ENCODE measurements at places on chromosomes 3 and 15.

DNA sequence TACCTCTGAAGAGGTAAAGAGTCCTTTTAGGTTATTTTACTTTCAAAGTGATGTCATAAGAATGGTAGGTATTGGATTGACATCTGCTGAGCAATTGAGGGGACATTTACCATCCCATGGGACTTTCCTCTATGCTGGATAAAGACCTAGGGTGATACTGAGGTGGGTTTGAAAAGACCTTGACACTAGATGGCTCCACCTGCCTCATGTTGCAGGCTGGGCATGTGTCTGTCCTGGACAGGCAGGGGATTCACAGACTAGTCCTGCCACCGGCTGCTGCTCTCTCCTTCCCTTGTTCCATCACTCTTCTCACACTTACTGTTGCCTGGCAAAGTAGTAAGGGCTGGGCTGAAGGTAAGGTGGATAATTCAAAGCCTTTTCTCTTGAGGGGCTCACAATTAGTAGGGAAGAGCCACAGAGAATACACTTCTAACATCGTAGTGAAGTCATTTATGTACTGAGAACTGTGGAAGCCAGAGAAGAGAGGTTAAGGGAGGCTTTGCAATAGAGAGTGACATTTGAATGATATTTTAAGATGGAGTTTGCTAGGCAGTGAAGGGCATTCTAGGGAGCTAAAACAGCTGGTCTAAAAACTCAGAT is 27.7 kb downstream of the TRAK1 start:
- peaks cover 82% of the 10 kb centered on the region for H3K4me1 ChIP-seq
- DNase-seq = no peak
- no peak overlapping the region for H3K4me3 ChIP-seq
- H3K27me3 ChIP-seq = no peaks in the 10 kb centered on the region
- H3K36me3 ChIP-seq = no peaks in the 10 kb centered on the region
- peak overlapping the region; percentile 31 for H3K27ac ChIP-seq

DNA sequence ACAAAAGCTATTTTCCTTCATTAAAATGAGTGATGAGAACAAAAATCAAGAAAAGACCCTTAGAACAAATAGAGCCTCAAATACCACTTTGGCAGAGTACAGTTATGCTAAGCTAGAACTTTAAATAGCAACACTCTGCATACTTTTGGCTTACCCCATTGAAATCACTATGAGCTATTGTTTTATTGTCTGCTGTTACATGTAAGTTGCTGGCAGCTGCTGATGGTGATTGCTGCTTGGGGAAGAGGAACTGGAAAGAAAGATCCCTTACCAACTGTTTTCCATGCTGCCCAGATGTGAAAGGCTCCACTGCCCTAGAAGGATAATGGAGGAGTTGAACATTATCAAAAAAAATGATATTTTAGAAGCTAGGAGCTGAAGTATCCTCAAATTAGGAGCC is 135.4 kb downstream of the SYNPR start:
- no peak overlapping the region for H3K27ac ChIP-seq
- H3K4me3 ChIP-seq = no peak overlapping the region
- no peak for DNase-seq
- H3K36me3 ChIP-seq = no peaks in the 10 kb centered on the region
- H3K27me3 ChIP-seq = no peaks in the 10 kb centered on the region
- no peaks in the 10 kb centered on the region for H3K4me1 ChIP-seq

DNA sequence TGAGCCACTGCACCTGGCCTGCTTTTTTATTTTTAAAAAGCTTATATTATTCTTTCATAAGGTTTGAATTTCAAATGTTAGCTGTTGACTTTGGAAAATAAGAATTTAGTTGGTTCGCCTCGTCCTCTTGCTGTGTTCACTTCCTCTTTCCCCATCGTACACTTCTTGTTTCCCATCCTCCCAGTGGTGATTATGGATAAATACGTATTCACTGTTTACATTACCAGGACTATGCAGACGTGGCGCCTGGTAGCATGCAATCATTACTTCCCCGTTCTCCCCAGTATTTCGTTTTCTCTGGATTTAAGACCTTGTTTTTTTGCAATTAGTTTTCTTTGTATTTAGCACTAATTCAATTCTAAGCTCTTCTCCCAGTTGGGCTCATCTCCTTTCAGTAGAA is 70.1 kb downstream of the LMLN start:
- peaks cover 17% of the 10 kb centered on the region for H3K36me3 ChIP-seq
- no peak overlapping the region for H3K4me3 ChIP-seq
- H3K27ac ChIP-seq = no peak overlapping the region
- H3K27me3 ChIP-seq = no peaks in the 10 kb centered on the region
- no peaks in the 10 kb centered on the region for H3K4me1 ChIP-seq

DNA sequence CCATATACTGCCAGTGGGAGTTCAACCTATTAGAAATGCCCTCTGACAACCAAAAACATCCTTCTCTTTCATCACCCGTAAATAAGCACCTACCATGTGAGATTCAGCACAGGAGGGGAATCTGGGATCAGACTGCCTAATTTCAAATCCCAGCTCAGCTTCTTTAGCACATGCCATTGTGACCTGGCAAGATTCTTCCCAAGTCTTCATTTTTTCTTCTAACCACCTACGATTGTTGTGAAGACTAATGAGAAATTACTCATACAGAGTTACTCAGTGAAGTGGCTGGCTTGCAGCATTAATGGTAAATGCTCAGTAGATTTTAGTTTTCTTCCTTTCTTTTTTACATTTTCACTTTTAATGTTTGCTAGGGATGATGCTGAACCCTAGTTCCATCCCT is 176.7 kb downstream of the PDZRN3 start:
- no peak overlapping the region for H3K4me3 ChIP-seq
- DNase-seq = no peak
- no peaks in the 10 kb centered on the region for H3K27me3 ChIP-seq
- peaks cover 88% of the 10 kb centered on the region for H3K4me1 ChIP-seq
- no peaks in the 10 kb centered on the region for H3K36me3 ChIP-seq

DNA sequence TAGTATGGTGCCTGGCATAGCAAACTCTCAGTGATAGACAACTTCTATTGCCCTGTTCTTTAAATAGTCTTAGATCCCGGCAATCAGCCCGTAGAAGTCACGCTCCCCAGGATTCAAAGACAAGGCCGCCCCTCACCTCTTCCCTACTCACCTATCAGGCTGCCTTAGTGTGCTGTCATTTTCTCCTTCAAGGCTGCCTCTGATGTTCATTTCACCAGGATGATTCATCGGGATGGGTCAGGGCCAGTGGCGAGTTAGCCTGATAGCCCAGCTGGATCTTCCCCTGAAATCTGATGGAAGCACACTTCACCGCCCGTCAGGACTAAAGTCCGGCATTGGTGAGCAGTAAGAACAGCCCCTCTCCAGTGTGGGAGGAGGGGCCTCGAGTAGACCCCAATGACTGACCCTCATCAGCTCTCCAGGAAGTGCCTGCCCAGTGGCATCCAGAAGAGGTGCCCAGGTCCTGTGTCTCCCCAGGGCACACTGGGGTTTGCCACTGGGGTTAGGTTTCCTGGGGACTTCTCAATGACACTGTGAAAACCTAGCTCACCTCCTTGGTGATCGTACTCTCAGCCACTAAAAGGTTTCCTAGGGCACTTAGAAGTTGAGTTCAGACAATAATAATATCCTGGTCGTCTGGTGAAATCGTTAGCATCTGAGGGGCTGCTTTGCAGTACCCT is 37.5 kb downstream of the TPM1 start:
- no peak for DNase-seq
- peaks cover 76% of the 10 kb centered on the region for H3K4me1 ChIP-seq
- H3K27me3 ChIP-seq = no peaks in the 10 kb centered on the region
- H3K4me3 ChIP-seq = no peak overlapping the region

DNA sequence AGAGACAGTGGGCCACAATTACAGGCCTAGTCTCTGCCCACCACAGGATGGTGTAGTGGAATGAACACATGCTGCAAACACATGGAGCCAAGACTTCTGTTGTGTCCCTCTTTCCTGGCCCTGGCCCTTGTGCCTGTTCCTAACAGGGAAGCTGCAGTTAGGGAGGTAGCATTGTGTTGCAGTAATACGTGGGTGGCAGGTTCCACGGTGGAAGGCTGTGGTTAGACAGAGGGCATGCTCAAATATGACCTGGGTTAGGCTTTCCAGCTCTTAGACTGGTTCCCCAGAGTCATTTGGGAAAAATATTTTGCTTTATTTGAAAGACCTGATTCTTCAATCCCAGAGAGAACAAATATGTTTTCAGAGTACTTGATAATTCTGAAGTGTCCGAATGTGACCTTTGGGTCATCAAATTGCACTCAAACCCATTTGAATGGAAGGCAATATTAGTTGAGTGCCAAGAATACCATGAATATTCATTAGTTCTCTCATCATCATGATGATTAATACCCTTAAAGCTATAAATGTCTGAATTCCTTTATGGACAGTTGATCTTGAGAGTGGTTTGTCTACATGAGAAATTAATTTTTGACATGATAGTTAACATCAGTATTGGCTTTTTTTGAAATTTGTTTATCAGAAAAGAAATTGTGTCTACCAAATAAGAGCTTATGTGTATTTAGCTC is 28.5 kb downstream of the PLAAT1 start:
- H3K4me1 ChIP-seq = no peaks in the 10 kb centered on the region
- no peak overlapping the region for H3K4me3 ChIP-seq
- H3K27me3 ChIP-seq = no peaks in the 10 kb centered on the region
- no peak overlapping the region for H3K27ac ChIP-seq
- H3K36me3 ChIP-seq = no peaks in the 10 kb centered on the region

GRCh38 chr3:147415286-147415685 is 6.1 kb downstream of the ZIC1 start:
- no peak overlapping the region for H3K27ac ChIP-seq
- DNase-seq = no peak
- H3K36me3 ChIP-seq = no peaks in the 10 kb centered on the region
- no peak overlapping the region for H3K4me3 ChIP-seq
- H3K27me3 ChIP-seq = no peaks in the 10 kb centered on the region

GRCh38 chr3:14237457-14237856 is 58.8 kb downstream of the LSM3 start:
- no peaks in the 10 kb centered on the region for H3K4me1 ChIP-seq
- no peaks in the 10 kb centered on the region for H3K36me3 ChIP-seq
- H3K27me3 ChIP-seq = no peaks in the 10 kb centered on the region

DNA sequence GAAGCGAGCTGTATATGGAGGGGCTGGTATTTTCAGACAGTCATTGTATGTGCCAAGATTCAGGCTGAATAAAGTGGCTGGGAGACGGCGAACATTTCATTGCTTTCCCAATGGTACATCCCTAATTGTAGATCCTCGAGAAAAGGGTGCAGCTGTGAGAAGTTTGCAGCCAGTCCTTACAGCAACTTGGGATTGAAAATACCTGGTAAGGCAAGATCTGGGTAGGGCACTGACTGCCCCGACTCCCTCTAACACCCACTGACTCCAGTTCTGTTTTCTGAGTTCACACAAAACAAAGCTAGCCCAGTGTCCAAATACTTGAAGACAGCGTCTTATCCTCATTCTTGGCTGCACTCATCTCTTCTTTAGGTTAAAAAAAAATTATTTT is 63.7 kb downstream of the EDEM1 start:
- no peak for DNase-seq
- no peak overlapping the region for H3K27ac ChIP-seq
- no peaks in the 10 kb centered on the region for H3K27me3 ChIP-seq

GRCh38 chr3:113117511-113118234 is 93.7 kb upstream of the BOC start:
- H3K36me3 ChIP-seq = no peaks in the 10 kb centered on the region
- H3K27ac ChIP-seq = peak overlapping the region; percentile 8
- peaks cover 8% of the 10 kb centered on the region for H3K4me1 ChIP-seq
- DNase-seq = no peak

GRCh38 chr3:62032738-62033137 is 340.6 kb downstream of the FEZF2 start:
- no peaks in the 10 kb centered on the region for H3K36me3 ChIP-seq
- H3K27me3 ChIP-seq = no peaks in the 10 kb centered on the region
- no peak overlapping the region for H3K4me3 ChIP-seq

DNA sequence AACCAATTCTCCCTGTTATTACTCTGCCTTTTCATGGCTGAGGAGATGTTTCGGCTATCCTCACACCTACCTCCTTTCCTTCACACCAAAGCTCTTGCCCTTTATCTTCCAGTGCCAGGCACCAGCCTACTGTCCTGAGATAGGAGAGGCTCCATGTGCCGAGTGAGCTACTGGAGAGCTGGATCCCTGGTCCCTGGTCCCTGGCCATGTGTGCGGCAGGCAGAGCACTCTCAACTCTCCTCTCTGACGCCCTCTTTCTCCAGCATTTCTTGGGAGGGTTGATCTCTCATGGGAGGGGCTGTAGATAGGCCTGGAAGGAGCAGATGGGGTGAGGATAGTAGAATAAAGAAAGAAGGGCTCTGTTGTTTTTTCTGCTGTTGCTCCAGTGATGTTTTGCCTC is 277.1 kb upstream of the UMPS start:
- no peaks in the 10 kb centered on the region for H3K27me3 ChIP-seq
- no peaks in the 10 kb centered on the region for H3K4me1 ChIP-seq
- no peak overlapping the region for H3K4me3 ChIP-seq
- DNase-seq = no peak

- DNase-seq = no peak
- H3K4me3 ChIP-seq = no peak overlapping the region
- no peaks in the 10 kb centered on the region for H3K27me3 ChIP-seq
- H3K4me1 ChIP-seq = no peaks in the 10 kb centered on the region
- H3K36me3 ChIP-seq = no peaks in the 10 kb centered on the region
These were observed 59.0 kb downstream of the TP63 start for GRCh38 chr3:189690237-189690636.

GRCh38 chr3:187473778-187474406 is 105.7 kb downstream of the RTP4 start:
- H3K4me1 ChIP-seq = no peaks in the 10 kb centered on the region
- no peak overlapping the region for H3K27ac ChIP-seq
- H3K4me3 ChIP-seq = no peak overlapping the region
- no peaks in the 10 kb centered on the region for H3K36me3 ChIP-seq
- no peaks in the 10 kb centered on the region for H3K27me3 ChIP-seq

GRCh38 chr3:101216710-101217465 is 103.5 kb downstream of the IMPG2 start:
- no peaks in the 10 kb centered on the region for H3K36me3 ChIP-seq
- H3K27ac ChIP-seq = no peak overlapping the region
- no peaks in the 10 kb centered on the region for H3K27me3 ChIP-seq
- DNase-seq = no peak

- H3K27ac ChIP-seq = no peak overlapping the region
- H3K36me3 ChIP-seq = no peaks in the 10 kb centered on the region
- no peaks in the 10 kb centered on the region for H3K27me3 ChIP-seq
- no peak overlapping the region for H3K4me3 ChIP-seq
- DNase-seq = no peak
These were observed 4.6 kb upstream of the TPRG1 start for GRCh38 chr3:189167027-189167766.

- H3K36me3 ChIP-seq = no peaks in the 10 kb centered on the region
- H3K4me1 ChIP-seq = no peaks in the 10 kb centered on the region
- DNase-seq = no peak
- H3K4me3 ChIP-seq = peak overlapping the region; percentile 48
These were observed 128.8 kb upstream of the PRR23C start for GRCh38 chr3:139173372-139174108.

- no peak overlapping the region for H3K4me3 ChIP-seq
- H3K27me3 ChIP-seq = no peaks in the 10 kb centered on the region
- no peaks in the 10 kb centered on the region for H3K36me3 ChIP-seq
- DNase-seq = no peak
- peaks cover 10% of the 10 kb centered on the region for H3K4me1 ChIP-seq
These were observed 141.9 kb upstream of the SGO1 start for GRCh38 chr3:20327889-20328288.
